ENCODE measurements at places on chromosomes 5 and 9.
A peak's percentile ranks its signal among the peaks of the same experiment; 100 is the strongest.

DNA sequence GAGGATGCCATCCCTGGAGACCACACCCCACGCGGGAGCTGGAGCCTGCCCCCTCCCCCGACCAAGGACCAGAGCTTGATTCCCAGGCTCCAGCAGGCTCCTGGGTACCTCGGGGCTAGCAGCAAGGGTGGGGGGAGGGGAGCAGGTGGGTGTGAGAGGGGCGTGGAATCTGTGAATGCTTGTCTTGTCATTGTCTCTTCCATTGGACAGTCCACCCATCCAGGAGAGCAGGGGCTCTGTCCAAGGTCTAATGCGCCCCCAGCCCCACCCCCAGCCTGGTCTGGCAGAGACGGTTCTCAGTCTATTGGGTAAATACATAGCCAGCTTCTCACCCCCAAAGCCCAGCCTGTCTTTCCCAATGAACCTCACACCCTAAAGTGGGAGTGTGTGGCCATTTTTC, 22.8 kb downstream of the URM1 start:
- DNase-seq = no peak

GRCh38 chr5:128228008-128228407, 144.4 kb downstream of the SLC12A2 start:
- no peak for DNase-seq

- DNase-seq = no peak
Observed at GRCh38 chr9:133341369-133342068, 5.5 kb upstream of the SURF6 start.

DNA sequence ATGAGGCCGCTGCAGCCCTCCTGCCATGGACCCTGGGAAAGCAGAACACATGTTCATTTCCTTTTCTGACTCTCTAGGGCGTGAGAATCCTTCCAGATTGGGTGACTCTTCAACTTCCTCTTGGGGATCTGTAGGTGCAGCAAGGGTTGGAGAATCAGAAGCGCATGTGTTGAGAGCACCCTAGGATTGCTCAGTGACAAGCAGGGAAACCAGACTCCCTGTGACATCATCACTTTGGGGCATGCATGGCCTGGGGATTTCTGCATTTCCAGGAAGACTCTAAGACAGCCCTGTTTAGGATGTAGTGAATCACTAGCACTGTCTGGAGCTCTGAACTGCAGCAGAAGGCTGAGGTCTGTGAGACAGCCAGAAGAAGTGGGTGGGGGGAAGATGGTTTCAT, 15.1 kb upstream of the LCP2 start:
- DNase-seq = no peak

GRCh38 chr9:88535226-88536022, 446 bp downstream of the NXNL2 start:
- no peak for DNase-seq

- DNase-seq = no peak
Observed at GRCh38 chr5:56112526-56113121, 117.9 kb upstream of the IL6ST start.

DNA sequence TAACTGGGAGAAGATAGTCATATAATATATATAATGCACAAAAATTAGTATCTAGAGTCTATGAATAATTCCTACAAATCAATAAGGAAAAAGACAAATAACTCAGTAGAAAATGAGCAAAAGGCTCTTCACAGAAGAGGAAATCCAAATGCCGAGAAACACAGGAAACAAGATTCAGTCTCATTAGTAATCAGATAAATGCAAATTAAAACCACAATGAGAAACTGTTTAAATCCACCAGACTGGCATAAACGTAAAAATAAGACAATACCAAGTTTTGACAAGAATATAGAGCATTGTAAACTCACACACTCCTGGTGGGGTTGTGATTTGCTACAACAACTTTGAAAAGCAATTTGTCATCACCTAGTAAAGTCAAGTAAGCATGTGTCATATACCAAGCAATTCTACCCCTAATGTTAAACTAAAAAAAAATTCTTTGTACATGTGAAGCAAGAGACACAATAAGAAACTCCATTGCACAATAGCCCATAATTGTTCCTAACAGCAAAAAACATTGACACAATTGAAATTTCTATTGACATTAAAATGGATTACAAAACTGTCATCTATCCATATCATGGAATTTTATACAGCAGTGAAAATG, 21.0 kb upstream of the UBLCP1 start:
- DNase-seq = no peak

GRCh38 chr5:164741376-164741775, 1236.0 kb downstream of the MAT2B start:
- no peak for DNase-seq

- no peak for DNase-seq
Observed at GRCh38 chr5:134086943-134087305, 27.6 kb upstream of the TCF7 start.

DNA sequence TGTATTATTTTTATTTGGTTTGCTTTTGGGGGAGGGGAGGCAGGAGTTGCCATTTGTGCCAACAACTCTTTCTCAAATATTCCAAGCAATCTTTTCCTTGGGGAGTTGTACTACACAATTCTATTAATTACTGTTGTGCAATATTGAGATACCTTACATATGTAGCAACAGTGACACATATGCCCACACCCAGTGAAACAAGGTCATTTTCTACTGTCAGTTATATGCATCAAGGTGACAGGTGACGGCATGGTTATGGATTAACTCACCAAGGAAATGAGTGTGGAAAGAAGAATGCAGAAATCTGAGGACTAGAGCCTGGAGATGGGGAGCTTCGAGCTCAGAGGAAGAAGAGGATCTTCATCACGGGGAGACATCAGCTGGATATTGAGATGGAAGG, 17.9 kb upstream of the MSMP start:
- no peak for DNase-seq

GRCh38 chr5:97745817-97746216, 562.8 kb upstream of the RIOK2 start:
- DNase-seq = no peak

- DNase-seq = peak; percentile 77
Observed at GRCh38 chr9:32783168-32783891, at the start of gene TMEM215. TMEM215 (plus strand) TSS chr9:32783540; CDS start chr9:32784184, 644 bp downstream.

GRCh38 chr9:137365552-137366444, 57.2 kb downstream of the EXD3 start:
- DNase-seq = no peak

GRCh38 chr9:136852664-136853595, 784 bp downstream of the MAMDC4 start:
- DNase-seq = no peak

DNA sequence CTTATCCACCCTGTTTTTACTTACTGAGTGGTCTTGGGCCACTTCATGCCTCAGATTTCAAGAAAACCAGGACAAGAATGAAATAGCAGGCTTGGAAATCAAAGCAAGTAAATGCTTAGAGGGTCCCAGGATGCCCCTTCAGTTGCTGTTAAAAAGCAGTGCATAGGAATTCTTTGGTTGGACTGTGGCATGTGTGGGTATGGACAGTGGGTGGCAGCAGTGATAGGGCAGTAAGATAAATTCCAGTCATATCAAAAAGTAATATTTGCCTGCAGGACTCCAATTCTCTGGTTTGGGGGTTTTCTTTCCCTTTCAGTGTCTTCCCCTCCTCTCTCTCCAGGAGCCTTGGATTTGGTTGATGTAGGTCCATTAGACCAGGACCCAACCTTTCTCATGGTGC, 306.7 kb upstream of the CLINT1 start:
- no peak for DNase-seq

Data from spinal cord (tissue), 10 donors.